SJSA1 (cell line): ENCODE measurements at places on chromosomes 13 and 19. TPM values are rescaled to one million over a fixed set of nuclear protein-coding genes. Genes with fewer than 3 reads are reported as not detected.

Gene BRCA2
- total RNA-seq, result 7.7 and 14.7 TPM in 2 replicates

Gene FFAR2
- total RNA-seq, result not detected in 2 replicates

Gene KRI1
- 15.2 and 19.2 TPM in 2 replicates for total RNA-seq

Gene ARHGAP35
- 17.7 and 24.7 TPM in 2 replicates for total RNA-seq

Gene IZUMO2
- total RNA-seq, result not detected in 2 replicates

Gene SLAIN1
- not detected in 2 replicates for total RNA-seq

Gene COL4A2
- total RNA-seq, result 677 and 741 TPM in 2 replicates

Gene MRPL4
- total RNA-seq, result 86.3 and 87.4 TPM in 2 replicates

Gene KCNN1
- total RNA-seq, result not detected in 2 replicates

Gene ZNF865
- total RNA-seq, result 0.63 and 1.4 TPM in 2 replicates

- no peaks in the 10 kb centered on the region for H3K4me1 ChIP-seq
- H3K4me3 ChIP-seq, result no peak overlapping the region
- no peaks in the 10 kb centered on the region for H3K36me3 ChIP-seq
- H3K27me3 ChIP-seq, result no peaks in the 10 kb centered on the region
These were observed 630.5 kb upstream of the SLITRK6 start for GRCh38 chr13:86429756-86430155.

GRCh38 chr19:46111376-46111775, 13.1 kb downstream of the IGFL3 start:
- DNase-seq, result no peak
- H3K27ac ChIP-seq, result no peak overlapping the region
- H3K36me3 ChIP-seq, result no peaks in the 10 kb centered on the region
- H3K27me3 ChIP-seq, result no peaks in the 10 kb centered on the region

- DNase-seq, result no peak
- H3K4me1 ChIP-seq, result peaks cover 15% of the 10 kb centered on the region
- H3K4me3 ChIP-seq, result peak overlapping the region; percentile 25
- H3K27me3 ChIP-seq, result no peaks in the 10 kb centered on the region
- peaks cover 34% of the 10 kb centered on the region for H3K36me3 ChIP-seq
- H3K27ac ChIP-seq, result 0 out of 2 replicates have a peak overlapping the region, but pooled peaks have one; percentile 6
These were observed 774 bp upstream of the PPP2R1A start for GRCh38 chr19:52188822-52189734.

DNA sequence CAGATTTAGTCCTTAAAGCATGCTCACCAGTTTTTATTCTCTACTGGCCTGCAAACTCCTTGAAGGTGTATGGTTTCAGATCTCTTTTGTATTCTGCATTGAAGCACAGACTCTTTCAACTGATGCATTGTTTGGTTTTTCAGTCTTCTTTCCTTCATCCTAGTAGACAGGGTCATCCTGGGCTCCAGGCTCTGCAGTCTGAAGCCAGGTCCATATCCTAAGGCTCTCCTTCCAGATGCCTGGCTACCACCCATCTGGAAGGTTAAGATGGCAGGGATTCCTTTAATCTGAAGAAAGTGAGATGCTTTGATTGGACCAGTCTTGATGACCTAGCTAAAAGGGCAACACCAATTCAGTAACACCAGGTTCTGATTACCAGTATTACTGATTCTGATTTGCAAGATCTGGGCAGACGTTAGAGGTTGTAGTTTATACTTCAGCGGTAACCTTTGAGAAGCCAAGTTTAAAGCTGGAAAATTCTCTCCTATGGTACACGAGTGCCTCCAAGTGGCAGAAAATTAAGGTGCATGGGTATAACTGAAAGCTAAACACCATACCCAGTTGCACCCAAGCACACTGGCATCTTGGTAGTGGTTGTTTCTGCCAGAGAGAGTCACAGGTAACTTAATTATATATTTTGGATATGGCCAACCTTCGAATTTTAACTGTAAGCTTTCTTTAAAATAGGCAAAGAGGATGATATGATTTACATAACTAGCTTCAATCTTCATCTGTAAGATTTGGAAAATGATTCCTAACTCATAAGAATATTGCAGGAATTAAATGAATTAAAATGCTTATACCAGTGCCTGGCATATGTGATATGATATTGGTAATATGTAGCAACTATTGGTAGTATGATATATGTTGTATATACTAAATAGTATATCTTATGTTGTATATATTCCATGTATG, 1651.9 kb upstream of the MIR17HG start:
- no peak for DNase-seq
- H3K27ac ChIP-seq, result no peak overlapping the region
- no peaks in the 10 kb centered on the region for H3K4me1 ChIP-seq

DNA sequence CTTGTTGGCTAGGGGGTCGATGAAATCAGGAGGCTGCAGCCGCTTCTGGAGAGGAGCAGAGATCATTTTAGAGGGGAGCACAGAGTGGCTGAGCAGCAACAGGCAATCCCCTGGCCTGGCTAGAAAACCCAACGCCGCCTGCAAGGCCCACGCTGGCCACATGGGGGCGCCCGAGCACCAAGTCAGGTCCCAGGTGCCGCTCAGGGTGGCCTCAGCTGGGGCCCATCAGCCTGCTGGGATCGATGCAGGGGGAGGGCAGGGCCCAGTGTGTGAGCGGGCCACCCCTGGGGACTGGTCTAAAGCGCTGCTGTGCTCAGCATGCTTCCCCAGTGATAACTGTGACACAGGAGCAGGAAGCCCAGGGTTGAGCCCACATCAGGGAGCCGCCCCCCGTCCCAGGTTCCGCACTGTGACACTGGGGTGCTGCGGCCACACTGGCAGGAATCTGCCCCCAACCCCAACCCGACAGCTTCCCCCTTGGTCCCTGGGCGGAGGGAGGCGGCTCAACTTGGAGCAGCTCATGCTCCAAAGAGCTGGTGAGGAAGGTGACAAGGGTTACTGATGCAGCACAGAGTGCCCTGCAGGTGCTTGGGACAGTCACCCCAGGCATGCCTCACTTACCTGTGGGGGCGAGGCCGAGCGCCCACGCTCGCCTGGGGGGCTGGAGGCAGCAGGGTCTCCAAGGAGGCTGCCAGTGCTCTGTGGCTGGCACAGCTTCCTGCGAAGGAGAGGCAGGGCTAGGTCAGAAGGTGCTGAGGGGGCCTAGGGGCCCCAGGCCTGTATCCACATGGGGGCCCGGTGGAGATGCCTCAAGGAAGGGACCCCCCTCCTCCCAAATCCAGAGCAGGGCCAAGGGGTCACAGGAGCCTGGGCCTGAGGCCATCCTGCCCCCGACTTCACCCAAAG, 13.3 kb upstream of the ISYNA1 start:
- H3K36me3 ChIP-seq, result peaks cover 57% of the 10 kb centered on the region

DNA sequence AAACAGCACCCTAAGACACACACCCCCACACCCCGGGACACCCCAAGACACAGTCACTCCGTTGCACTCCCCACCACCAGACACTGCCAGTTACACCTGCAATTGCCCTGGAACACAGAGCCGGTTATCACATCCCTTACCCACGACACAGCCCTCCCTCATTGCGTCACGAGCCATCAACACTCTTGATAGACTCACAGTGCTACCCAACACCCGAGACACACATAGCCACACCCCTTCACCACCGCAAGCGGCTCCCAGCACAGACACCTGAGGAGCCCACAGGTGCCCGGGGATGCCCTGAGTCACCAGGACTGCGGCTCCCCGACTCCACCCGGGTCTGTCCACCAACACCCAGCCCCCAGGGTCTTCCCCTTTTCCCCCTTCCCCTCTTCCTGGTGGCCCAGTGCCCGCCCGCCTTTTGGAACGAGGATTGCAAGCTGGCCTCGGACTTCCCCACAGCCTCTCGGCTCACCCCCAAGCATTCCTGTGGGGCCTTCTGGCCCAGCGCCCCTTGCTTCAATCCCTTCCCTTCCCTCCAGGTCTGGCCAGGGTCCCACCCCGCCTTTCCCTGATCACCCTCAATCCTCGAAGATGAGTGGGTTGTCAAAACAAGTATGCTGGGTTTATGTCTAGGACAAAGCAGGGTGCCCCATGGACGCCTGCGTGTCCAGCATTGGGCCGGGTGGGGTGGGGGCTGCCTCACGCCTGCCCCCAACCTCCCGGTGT, 1.7 kb upstream of the PTGER1 start:
- DNase-seq, result no peak
- H3K4me1 ChIP-seq, result peaks cover 22% of the 10 kb centered on the region
- no peak overlapping the region for H3K4me3 ChIP-seq
- H3K36me3 ChIP-seq, result peaks cover 43% of the 10 kb centered on the region
- H3K27me3 ChIP-seq, result peaks cover 8% of the 10 kb centered on the region; the same call in 1 of the 2 replicates
- no peak overlapping the region for H3K27ac ChIP-seq

DNA sequence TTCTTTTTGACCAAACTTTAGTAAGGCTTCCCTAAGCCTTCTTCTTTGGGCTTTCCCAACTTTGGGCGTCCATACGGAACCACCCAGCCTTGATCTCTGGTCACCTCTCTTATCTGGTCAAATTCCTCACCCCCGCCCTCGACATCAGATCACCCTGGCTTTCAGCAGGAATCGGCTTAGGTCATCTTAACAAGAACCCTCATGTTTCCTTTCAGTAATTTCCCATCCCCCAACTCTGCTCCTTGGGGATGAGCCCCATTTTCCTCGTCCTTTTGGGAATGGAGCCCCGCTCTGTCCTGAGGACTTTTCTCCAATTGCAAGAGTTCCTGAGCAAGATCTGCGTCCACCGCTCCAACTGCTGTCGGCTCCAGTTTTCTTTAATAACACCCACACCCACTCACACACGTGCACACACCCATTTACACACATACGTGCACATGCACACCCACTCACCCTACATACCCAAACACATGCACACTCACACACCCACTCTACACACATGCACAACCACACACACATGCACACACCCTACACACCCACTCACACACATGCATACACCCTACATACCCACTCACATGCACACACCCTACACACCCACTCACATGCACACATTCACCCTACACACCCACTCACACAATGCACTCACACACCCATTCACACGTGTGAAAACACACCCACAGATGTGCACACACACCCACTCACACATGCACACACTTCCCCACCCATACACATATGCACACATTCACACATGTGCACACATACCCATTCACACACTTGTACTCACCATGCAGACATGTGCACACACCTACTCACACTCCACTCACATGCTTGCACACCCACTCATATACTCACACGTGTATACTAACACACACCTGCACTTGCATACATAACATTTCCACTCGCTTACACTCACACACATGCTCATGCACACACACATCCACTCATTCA, 87.0 kb upstream of the TM9SF2 start:
- DNase-seq, result no peak
- H3K4me3 ChIP-seq, result no peak overlapping the region
- no peaks in the 10 kb centered on the region; the same call in 1 of the 2 replicates for H3K36me3 ChIP-seq

DNA sequence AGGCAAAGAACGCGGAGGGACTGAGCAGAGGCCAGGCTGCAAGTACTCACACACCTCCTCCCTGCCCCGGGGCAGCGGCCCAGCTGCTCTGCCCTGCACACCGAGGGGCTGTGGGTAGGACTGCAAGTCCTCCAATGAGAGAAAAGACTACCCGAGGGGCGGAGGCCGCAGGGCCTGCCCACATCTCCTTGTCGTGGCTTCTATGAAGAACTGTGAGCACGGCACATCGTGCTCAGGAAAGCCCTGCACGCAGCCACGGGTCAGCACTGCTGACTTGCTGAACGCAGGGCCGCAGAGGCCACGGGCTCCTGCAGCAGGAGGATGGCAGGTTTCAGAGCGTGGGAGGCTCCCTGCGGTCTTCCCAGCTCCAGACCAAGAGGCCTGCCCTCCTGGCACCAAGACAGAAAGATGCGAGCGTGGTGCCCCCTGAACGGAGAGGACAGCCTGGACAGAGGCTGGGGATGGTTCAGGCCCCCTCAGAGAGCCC, 37.4 kb downstream of the CEBPG start:
- H3K4me1 ChIP-seq, result peaks cover 6% of the 10 kb centered on the region; the same call in 1 of the 2 replicates
- no peak overlapping the region for H3K4me3 ChIP-seq
- peaks cover 30% of the 10 kb centered on the region for H3K36me3 ChIP-seq
- no peaks in the 10 kb centered on the region for H3K27me3 ChIP-seq
- no peak overlapping the region for H3K27ac ChIP-seq
- DNase-seq, result no peak

GRCh38 chr13:77002590-77003190, 10.8 kb downstream of the CLN5 start:
- peaks cover 62% of the 10 kb centered on the region for H3K36me3 ChIP-seq
- no peaks in the 10 kb centered on the region for H3K4me1 ChIP-seq
- H3K4me3 ChIP-seq, result no peak overlapping the region

DNA sequence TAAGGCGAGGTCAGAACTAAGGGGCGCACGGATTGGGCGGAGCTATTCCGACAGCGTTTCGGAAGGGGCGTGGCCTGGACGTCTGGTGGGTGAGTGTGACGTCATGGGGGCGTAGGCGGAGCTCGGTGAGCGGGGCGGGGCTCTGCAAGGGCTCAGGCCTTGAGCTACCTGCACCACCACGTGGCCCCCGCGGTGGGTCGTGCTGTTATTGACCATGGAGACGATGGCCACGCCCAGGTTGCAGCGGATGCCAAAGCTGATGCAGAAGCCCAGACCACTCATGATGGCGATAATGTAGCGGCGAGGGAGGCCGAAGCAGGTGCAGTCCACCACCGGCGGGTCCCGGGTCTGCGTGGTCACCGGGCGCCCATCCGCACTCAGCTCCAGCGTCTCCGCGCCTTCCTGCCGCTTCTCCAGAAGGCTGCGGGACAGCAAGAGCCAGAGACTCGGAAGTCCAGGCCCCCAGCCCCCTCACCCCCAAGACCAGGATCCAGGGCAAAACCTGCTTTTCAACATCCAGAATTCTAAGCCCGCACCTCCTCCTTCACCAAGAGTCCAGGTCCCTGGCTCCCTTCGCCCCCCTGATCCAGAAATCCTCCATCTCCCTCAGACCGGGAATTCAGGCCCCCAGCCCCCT, 4.8 kb downstream of the SLC17A7 start:
- no peak overlapping the region for H3K4me3 ChIP-seq
- no peak overlapping the region for H3K27ac ChIP-seq
- H3K27me3 ChIP-seq, result peaks cover 86% of the 10 kb centered on the region
- DNase-seq, result no peak
- no peaks in the 10 kb centered on the region; the same call in 1 of the 2 replicates for H3K4me1 ChIP-seq

- H3K36me3 ChIP-seq, result no peaks in the 10 kb centered on the region
- peaks cover 61% of the 10 kb centered on the region for H3K27me3 ChIP-seq
- no peak for DNase-seq
These were observed 19.8 kb upstream of the POU2F2 start for GRCh38 chr19:42151782-42152684.

DNA sequence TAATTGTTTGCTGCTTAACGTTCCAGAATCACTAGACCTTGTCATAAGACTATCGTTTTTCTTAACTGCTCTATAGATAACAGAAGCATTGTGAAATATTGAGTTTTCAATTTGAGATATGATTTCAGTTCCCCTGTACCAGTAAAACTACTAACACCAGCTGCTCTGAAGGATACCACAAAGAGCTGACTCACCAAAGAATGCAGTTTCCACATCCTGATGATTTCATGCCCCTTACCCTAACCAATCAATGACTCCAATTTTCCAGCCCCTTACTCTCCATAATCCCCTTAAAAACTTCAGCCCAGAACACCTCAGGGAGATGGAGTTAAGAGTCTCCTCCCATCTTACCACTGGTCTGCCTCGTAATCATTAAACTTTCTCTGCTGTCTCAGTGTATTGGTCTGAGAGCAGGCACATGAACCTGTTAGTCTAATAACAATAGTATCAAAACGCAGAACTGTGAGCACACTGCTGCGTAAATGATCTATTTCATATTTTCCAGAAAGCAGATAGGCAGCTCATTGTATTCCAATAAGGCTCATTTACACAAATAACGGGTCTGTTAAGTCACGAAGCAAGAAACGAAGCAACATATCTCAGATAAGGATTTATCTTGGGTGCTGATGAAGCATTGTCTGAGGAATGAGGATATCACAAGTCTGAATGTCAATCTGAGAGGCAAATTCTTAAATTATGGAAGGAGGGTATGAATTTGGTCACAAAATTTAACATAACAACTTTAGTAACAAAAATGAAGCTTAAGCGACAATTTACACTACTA, 14.1 kb upstream of the CCNA1 start:
- H3K27me3 ChIP-seq, result no peaks in the 10 kb centered on the region
- no peak overlapping the region for H3K4me3 ChIP-seq
- no peak for DNase-seq
